Stimulated activated CD8-positive, alpha-beta memory T cell treated with anti-CD3 and anti-CD28 coated beads, Interleukin-15, amount 100 ng/mL, for 4 hours (primary cell): ENCODE measurements at places on chromosomes 7 and 10.

DNA sequence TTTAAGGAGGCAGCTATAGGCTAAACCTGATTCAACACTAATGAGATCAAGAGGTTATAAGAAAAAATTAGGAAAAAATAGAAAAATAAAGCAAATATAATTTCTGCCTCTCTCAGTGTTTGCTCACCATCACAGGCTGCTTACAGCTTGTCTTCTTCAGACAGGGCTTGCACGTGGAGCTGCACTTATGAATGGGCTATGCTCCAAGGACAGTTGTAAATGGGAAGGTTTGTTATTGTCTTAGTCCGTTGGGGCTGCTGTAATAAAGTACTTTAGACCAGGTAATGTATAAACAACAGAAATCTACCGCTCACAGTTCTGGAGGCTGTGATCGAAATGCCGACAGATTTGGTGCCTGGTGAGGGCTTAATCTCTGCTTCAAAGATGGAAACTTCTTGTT, 219.8 kb downstream of the NEBL start:
- no peak for DNase-seq

GRCh38 chr7:78176171-78176570, 377.6 kb downstream of the PHTF2 start:
- DNase-seq = no peak

DNA sequence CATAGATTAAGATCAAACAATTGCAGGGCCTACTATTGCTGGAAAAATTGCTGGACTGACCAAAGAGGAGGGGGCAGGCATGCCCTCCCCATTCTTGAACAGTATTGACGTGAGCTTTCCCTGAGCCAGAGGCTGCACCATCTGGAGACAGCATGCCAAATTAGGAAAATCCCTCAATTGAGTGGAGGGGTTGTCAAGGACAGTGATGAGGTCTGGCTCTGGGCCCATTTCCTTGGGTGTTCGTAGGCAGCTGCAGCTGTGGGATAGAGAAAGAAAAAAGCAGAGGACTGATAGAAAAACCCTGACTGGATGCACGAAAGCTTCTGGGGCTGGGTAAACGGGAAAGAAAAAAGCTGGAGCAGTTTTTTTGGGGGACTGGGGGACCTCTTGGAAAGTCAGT, 22.8 kb upstream of the ORC5 start:
- no peak for DNase-seq

- no peak for DNase-seq
Measured at GRCh38 chr7:12741951-12742575, 54.6 kb downstream of the ARL4A start.

- DNase-seq = no peak
Measured at GRCh38 chr7:17989546-17989945, 38.1 kb downstream of the PRPS1L1 start.

DNA sequence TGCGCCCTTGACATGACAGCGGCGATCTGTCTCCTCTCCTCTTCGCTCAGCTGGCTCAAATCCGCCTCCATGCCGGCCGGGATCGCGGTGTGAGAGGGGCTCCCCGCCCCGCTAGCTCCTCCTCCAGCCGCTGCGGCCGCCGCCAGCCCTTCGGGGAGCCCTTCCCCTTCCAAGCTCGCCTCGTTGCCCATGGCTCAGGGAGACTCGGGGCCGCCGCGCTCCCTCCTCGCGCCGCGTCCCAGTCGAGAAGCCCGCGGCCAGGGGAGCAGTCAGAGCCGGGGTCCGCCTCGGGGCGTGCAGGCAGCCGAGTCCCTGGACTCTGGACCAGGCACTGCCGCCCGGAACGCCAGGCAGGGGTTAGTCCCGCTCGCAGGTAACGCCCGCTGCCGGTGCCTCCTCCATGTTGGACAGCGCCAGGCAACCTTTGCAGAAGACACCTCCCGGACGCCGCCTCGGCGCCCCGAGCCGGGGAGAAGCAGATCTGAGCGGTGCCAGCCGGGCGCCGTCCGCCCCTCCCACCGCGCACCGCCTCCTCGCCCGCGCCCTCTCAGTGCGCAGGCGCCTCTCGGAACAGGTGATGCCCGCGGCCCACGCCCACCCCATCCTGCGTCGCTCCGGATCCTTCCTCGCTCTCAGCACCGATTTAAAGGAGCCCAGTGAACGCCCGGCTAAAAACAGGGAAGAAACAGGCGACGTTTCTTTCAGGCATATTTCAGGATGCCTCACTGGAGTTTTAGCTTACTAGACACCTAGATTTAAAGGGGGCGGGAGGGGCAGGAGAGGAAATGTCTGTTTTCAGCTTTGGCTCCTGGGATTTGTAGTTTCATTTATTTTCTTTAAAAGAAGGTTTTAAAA, at the start of gene PCLO:
Gene PCLO, minus strand, starts transcription at position 483 of the 855 bp plus-strand sequence. Its CDS starts 292 bp downstream, at position 191.
- DNase-seq = no peak

DNA sequence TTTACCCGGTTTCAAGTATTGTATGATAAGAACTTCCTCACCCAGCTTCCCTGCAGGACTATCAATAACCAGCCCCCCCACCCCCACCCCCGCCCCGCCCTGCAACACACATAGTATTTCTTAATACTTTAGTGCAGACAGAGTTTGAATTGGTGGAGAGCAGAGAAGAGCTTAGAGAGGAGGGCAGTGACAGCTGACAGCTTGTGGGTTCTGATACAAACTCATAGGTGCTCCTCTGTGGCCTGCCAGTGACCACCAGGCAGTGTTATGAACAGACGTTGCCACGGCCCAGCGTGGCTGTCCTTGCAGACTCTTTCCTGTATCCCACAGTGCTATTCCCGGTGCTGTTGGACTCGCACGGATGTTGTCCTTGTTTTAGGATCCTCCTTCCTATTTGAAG, 186.9 kb upstream of the ADO start:
- no peak for DNase-seq

GRCh38 chr10:109922358-109922975, 844 bp downstream of the XPNPEP1 start:
- no peak for DNase-seq

DNA sequence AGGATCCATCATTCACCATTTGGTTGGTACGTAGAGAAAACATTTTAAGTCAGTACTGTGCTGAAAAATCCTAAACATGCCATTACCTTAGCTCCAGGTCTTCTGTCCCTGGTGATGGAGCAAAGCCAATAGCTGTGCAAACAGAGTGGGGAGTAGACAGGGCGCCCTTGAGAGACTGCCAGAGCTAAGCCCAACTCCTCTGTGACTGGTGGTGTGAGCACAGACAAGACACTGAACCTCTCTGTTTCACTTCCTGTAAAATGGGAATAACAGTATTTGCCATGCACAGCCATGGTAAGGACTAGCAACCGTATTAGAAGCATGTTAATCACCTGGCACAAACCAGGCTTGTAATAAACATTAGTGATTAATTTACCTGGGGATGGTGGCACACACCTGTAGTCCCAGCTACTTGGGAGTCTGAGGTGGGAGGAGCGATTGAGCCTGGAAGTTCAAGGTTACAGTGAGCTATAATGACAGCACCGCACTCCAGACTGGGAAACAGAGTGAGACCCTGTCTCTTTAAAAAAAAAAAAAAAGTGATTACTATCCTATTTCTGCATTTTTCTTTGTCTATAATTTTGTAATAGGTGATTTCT, 28.7 kb downstream of the LYZL1 start:
- no peak for DNase-seq
